ENCODE measurements at places on chromosomes 5 and 9.

DNA sequence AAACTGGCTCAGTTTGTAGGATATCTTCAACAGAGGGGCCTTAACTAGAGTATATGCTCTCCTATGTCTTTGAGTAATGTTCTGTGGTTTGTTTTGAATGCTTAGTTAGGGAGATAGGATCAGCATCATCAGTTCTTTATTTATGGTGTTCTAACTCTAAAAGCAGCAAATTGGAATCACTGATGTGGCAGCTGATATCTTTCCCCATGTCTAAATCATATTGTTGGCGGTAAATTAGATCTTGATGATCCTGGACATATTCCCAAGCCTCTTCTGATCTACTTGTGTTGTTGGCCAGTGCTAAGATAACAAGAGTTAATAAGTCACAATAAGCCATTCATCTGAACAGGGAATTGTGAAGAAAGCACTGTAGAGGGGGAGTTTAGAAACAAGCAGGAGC is 332.4 kb upstream of the DAB2 start:
- DNase-seq: peak; percentile 85

DNA sequence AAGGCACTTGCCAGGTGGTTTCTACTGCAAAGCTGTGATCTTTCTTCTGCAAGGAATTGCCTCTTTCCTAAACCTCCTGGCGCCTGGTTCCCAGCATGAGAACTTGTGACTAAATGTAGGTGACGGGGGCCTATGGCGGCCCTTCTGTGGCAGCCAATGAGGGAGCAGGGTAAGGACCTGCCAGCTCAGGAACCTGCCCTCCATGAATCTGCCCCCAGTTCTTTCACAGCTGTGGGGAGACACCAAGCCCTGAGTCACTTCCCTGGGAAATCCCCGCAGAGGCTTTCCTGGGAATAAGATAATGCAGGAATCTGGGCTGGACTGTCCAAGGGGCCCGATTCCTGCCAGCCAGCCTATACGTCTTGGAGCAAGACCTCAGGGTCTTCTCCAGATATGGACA is 56.7 kb upstream of the CTNNA1 start:
- DNase-seq: no peak

DNA sequence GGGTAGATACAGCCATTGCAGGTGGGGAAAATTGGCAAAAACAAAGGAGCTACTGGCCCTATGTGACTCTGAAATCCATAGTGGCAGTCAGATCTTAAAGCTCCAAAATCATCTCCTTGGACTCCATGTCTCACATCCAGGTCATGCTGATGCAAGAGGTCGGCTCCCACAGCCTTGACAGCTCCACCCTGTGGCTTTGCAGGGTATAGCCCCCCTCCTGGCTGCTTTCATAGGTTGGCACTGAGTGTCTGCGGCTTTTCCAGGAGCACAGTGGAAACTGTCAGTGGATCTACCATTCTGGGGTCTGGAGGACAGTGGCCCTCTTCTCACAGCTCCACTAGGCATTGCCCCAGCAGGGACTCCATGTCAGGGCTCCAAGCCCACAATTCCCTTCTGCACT is 1190.1 kb downstream of the CDH12 start:
- DNase-seq: no peak

- no peak for DNase-seq
Observed at GRCh38 chr5:123428521-123429220, 5.5 kb upstream of the CEP120 start.

GRCh38 chr5:171813813-171814490 is 28.3 kb downstream of the SMIM23 start:
- no peak for DNase-seq

DNA sequence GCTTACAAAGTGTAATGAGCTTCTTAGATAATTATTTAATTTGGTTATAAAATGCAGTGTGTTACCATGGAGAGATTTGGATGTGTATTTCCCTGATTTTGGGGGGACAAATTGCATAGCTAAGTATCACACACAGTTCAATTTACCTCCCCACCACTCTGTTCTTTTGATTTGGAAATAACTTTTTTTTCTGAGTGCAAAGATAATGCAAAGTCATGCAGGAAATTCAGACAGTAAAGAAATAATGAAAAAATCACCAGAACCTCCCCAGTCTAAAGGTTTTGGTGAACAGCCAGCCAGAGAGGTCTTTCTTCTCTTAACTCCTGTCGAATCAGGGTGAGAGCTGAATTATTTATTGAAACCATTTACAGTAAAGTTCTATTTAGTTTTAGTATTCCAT is 3.2 kb downstream of the ADGRV1 start:
- DNase-seq: no peak

- DNase-seq: no peak
Observed at GRCh38 chr5:102313912-102314311, 17.8 kb upstream of the SLCO4C1 start.

GRCh38 chr5:123422433-123423277 is 548 bp downstream of the CEP120 start:
- peak; percentile 14 for DNase-seq

GRCh38 chr9:80554301-80554700 is 982.5 kb downstream of the TLE4 start:
- no peak for DNase-seq

DNA sequence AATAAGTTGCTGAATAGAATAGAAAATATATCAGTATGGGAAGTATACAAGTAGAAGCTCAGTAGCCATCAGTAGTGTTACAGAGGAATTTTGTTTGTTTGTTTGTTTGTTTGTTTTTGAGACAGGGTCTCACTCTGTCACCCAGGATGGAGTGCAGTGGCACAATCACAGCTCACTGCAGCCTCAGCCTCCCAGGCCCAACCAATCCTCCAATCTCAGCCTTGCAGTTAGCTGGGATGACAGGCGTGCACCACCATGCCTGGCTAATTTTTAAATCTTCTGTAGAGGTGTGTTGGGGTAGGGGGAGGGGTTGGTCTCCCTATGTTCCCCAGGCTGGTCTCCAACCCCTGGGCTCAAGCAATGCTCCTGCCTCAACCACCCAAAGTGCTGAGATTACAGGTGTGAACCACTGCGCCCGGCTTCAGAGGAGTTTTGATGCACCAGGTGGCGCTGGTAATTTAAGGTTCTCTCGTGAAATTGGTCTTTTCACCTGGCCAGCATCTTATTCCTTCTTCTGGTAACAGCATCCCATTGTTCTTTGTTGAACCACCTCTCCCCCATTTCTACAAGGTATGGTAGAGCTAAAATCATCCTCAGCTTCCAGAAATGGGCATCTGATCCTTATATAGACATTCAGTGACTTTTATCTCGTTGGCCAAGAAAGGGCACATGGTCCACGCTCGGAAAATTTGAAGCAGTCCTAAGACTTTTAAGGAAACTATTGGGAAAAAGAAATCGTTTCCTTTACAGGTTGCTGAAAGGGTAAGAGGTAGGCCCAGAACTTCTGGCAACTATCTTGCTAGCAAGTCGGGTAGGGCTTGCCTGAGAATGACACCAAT is 157.1 kb downstream of the ARRDC3 start:
- DNase-seq: no peak

- DNase-seq: no peak
Observed at GRCh38 chr9:128512820-128513219, 8.3 kb downstream of the GLE1 start.

All from fibroblast of upper back skin (primary cell).